ENCODE measurements at places on chromosomes 2 and 18.

DNA sequence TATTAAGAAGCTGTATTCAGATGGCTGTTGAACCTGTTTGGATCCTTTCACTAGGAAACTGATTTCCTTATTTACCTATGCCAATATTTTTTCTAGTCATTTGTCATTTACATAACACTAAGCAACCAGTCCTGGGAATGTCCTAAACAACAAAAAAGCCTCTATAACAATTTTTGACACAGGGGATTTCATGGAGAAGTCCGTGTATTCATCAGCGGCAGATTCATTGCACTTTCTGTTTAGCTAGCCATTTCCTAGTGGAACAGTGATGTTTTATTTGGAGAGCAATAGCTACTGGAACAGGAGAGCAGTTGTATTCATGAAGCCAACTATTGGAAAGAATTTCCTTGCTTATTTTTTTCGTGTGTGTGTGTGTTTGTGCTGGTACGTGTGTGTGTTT is 604.3 kb upstream of the POU3F3 start:
- no peak for DNase-seq

DNA sequence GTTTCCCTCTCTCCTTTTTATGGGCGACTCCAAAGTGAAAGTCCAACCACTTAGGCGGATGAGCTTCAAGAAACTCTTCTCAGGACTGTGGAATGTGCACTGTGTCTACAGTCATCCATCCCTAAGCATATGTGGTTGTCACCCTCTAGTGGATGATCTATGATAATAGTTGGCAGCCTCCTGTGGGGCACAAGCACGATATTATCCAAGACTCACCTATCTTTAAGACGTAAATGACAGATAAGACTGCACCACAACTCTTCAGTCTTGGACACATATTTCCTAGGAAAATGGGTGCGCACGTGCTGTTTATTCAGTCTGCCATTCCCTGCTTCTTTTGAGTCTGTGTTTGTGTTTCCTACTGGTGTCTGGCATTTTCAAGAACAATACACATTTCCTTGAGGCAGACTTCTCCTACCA is 145.5 kb upstream of the CTAGE1 start:
- DNase-seq, result peak; percentile 9

DNA sequence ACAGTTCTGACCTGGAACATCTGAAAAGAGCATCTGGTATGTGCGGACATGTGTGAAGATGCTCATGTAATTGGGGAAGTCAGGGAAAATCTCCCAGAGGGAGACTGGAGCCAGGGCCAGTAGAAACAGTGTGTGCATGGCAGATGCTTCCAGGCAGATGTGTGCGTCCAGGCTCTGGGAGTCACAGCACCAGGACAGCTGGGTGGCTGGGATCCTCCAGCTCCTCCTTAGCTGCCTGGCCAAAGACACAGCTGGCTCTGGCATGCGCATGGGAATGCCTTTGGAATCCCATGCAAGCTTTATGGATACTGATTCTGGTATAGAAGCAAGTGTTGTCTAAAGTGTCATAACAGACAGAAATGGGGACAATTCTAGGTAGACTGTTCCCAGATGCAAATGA is 369.7 kb downstream of the INSIG2 start:
- no peak for DNase-seq

DNA sequence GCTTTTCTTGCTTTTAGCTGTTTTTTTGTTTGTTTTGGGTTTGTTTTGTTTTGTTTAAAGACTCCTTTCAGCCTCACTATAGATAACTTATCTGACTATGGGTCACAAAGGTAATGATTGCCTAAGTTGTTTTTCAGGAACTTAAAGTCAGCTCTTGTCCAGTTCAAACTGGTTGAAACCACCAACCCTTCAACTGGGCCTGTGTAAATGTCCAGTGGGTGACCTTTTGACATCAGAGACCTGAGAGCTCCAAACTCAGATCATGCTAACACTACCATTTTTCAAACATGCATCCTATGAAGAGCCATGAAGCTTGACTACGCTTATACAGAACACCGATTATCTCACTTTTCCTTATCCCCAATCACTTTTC is 144.6 kb upstream of the RMP24 start:
- DNase-seq, result no peak

- DNase-seq, result no peak
Measured at GRCh38 chr2:73952499-73953446, 26.1 kb downstream of the DGUOK start.

GRCh38 chr2:222353993-222354392 is 55.2 kb upstream of the PAX3 start:
- no peak for DNase-seq

GRCh38 chr18:48711651-48712486 is 173.0 kb downstream of the CTIF start:
- DNase-seq, result peak; percentile 27

GRCh38 chr2:41657226-41657625 is 390.6 kb upstream of the PKDCC start:
- no peak for DNase-seq

- no peak for DNase-seq
Measured at GRCh38 chr18:74444104-74444503, 13.0 kb downstream of the DIPK1C start.

DNA sequence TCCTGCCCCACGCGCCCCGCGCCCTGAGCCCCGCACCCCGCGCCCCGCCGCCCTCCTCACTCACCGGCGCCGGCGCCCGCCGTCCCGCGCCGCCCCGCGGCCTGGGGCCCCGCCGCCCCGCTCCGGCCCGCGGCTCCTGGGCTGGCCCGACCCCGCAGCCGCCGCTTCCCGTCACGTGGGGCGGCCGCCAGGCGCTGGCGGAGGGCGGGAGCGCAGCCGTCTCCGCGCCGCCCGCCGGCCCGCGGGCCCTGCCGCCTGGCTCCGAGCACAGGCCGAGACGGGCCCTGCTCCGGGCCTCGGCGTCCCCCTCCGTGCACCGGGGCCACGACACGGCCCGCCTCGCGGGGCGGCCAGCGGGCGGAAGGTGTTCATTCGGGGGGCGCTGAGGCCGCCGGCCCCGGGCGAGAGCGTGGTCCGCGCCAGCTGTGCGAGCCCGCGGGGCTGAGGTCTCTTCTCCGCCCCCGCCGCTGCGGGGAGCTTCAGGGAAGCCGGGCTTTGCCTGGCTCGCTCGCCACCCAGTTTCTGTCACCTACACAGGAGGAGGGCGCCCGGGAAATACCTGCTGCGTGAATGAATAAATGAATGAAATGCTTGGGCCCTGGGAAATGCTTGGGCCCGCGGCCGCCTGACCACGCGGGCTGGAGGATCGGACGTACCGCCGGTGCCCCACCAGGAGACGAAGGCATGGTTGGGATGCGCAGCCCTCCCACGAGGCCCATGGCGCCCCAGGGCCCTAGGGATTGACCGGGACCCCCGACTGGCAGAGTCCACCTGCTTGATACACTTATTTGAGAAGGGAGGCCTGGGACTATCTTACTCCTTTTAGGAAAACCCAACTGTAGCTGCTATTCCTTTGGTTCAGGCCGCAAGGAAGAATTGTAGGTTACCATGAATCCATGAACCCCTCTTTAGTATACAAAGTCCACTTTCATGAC is at the start of gene TGFBRAP1:
Gene TGFBRAP1, minus strand, starts transcription at position 175 of the 935 bp plus-strand sequence. CDS start 21,434 bp downstream, outside the sequence.
- DNase-seq, result peak; percentile 71

GRCh38 chr18:39713961-39714360 is 2148.4 kb upstream of the CELF4 start:
- DNase-seq, result no peak

- no peak for DNase-seq
Measured at GRCh38 chr2:45323344-45323743, 287.7 kb downstream of the SRBD1 start.

GRCh38 chr2:152200565-152201465 is 25.3 kb upstream of the STAM2 start:
- peak; percentile 70 for DNase-seq

DNA sequence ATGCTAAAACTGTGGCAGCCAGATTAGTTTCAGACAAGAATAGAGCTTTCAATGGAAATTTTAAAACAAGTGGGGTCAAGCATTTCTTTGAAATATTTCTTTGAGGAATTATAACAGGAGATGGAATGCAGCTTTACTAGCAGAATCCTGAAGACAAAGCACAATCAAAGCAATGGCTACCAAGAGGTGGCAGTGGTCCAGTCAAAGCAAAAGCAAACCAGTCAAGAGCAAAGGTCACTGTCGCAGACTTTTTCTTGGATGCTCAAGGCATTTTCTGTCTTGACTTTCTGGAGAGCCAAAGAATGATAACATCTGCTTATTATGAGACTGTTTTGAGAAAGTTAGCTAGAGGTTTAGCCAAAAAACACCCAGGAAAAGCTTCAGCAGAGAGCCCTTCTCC is 351.2 kb upstream of the DLGAP1 start:
- DNase-seq, result no peak

GRCh38 chr18:56743115-56743514 is 92.0 kb downstream of the WDR7 start:
- no peak for DNase-seq

DNA sequence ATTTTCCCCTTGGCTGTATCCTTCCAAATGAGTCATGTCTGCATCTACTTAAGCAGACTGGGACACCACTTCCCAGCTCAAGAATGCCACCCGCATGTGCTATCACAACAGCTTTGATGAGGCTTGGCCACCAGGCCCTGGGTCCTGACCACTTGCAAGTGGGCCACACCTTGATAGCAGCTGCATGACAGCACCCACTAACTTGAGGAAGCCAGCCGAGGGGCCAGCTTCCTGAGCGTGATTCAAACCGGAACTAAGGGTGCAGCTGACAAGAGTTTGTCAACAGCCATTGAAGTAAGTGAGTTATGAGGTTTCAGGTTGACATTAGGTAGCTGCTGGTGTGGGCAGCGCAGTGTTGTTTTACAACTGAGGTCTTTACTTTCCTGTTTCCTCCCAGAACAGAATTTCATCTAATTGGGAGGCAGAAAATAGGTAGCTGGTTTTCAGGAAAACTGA is 54.4 kb downstream of the EPHA4 start:
- peak; percentile 84 for DNase-seq

GRCh38 chr18:56168049-56168781 is 470.2 kb downstream of the TXNL1 start:
- no peak for DNase-seq

DNA sequence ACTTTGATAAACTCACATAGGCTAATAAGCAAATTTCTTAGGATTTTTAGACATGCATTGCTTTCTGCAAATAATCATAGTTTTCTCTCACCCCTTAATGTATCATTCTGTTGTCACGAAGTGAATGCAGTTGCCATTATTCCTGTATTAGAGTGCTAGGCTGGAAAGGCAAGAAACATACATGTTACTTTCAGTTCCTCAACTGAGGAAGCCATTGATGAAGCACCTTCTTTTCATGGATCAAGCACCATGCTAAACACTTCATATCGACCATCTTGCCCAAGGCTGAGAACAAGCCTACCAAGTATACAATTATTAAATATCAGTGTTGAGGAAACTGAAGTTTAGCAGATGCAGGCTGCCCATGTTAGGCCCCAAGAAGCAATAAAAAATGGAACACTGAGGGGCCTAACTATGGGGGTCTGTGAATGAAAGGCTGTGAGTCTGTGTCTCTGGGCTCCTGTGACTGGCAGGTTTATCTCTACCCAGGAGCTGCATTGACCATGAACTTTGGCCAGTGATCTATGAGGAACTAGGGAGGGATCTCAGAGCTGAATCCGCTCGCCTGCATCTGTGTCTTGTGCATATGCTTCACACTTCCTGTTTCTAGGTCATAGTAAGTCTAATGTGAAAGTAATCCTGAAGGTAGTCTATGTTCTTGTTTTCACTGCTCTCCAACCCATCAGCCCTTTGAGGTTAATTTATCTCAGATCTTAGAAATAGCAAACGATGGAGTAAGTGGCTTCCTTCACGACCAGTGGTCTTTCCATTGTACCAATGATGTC is 16.0 kb upstream of the TSPYL6 start:
- no peak for DNase-seq

DNA sequence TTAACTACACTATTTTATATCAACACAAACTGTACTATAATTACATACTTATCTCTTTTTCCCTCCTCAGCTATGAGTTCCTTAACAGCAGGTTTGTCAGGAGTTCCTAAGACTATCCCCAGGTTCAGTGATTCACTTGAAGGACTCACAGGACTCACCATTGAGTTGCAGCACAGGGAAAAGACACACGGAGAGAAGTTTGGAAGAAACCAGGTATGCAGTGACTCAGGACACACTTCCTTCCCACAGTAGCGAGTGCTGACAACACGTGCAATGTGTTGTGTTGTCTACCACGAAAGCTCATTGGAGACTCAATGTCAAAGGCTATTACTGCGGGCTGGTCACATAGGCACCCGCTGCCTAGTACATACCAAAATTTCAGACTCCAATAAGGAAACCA is 32.0 kb downstream of the MGAT4A start:
- DNase-seq, result no peak

DNA sequence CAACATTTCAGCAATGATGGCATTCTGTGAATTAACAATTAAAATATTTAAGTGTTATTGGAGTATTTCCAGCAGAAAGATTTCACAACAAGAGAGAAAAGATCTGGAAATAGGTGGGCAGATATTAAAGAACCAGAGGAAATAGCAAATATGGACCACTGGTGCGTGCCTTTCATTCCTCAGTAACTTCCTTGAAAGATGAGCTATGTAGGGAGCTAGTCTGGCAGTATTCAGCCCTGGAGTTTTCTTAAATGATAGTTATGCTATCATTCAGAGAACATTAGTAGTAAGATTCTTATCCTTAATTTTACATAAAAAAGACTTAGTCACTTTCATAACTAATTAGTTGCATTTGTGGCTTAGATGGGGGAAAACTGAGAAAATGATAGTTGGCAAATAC is 41.5 kb downstream of the TANC1 start:
- DNase-seq, result no peak

GRCh38 chr2:66306483-66306882 is 128.4 kb upstream of the MEIS1 start:
- no peak for DNase-seq

- DNase-seq, result no peak
Measured at GRCh38 chr2:41933585-41934320, 114.1 kb upstream of the PKDCC start.

- DNase-seq, result no peak
Measured at GRCh38 chr2:71575966-71576365, 122.6 kb downstream of the DYSF start.

DNA sequence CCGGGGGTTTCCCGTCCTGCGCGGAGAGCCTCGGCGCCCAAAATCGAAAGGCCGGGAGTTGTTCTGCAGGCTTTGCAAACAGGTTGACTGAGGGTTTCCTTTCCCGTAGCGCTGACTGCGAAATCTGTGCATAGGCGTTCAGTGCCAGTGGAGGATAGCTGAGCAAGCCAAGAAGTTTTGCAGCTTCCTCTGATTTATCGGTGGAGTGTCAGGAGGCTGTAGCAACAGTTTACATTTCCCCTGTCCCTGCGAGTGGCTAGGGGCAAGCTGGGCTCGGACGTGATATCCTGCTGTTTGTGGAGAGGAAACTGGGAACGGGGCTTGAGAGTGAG is 694 bp downstream of the THSD7B start:
- peak; percentile 21 for DNase-seq

GRCh38 chr2:25002066-25002465 is 30.3 kb upstream of the DNAJC27 start:
- no peak for DNase-seq

GRCh38 chr2:239951129-239951734 is 73.9 kb downstream of the NDUFA10 start:
- DNase-seq, result no peak

DNA sequence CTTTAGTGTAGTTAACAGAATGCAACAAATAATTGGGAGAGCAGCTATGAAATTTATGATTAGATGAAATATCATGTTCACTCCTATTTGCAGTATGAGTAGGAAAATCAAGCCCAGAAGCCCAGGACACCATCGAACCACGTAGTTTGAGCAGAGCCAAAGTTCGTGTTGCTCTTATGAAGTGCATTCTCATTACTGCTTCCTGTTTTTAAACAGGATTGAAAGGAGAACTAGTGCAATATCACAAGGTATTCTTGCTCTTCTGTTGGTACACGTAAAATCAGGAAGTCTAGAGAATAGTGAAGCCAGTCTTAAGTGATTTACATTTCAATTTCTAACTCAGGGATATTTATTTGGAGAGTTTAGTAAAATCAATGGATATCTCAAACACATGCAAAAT is 21.1 kb downstream of the ARHGAP15 start:
- no peak for DNase-seq
